ENCODE measurements at places on chromosomes 11 and 22.

GRCh38 chr11:43130616-43131015, 181.2 kb upstream of the API5 start:
- DNase-seq, result no peak

GRCh38 chr22:30217698-30218560, 28.6 kb downstream of the LIF start:
- DNase-seq, result no peak

- no peak for DNase-seq
Measured at GRCh38 chr11:132846075-132846474, 686.2 kb downstream of the OPCML start.

DNA sequence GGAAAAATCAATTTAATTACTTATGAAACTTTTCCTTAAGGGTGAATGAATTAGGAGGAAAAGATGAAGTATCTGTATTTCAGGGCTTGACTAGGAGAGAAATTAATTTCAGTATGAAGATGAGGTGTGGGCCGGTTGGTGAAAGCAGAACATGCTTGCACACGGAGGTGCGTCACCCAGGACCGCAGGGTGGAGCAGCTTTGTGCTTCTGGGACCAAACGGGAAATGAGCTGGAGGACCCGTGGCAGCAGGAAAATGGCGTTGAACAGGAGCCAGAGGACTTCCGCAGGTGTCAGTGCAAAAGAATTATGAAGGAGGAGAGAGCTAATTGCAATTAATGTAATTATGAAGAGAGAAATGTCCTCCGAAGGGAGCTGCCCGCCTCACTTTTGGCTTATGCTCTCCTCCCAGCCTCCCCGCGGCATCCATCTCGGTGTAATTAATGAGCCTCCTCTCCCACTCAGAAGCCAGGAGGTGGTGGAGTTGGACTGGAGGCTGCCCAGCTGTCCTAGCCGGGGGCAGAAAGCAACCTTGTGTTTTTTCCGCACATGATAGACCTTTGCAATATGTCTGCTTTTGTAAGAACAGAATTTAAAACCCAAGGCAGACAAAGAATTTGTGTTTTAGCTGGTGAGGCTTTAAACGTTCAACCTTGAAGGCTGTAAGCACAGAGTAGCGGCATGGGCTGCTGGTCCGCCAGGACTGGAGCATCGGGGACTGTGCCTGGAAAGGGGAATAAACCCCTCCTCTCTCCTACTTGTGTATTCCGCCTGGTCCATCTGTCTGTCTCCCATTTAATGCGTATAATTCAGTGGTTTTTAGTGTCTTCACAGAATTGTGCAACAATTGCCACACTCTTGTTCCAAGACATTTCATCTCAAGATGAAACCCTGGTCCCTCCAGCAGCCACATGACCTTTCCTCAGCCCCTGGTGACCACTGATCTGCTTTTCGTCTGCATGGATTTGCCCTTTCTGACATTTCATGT, 180.6 kb downstream of the TBC1D22A start:
- no peak for DNase-seq

DNA sequence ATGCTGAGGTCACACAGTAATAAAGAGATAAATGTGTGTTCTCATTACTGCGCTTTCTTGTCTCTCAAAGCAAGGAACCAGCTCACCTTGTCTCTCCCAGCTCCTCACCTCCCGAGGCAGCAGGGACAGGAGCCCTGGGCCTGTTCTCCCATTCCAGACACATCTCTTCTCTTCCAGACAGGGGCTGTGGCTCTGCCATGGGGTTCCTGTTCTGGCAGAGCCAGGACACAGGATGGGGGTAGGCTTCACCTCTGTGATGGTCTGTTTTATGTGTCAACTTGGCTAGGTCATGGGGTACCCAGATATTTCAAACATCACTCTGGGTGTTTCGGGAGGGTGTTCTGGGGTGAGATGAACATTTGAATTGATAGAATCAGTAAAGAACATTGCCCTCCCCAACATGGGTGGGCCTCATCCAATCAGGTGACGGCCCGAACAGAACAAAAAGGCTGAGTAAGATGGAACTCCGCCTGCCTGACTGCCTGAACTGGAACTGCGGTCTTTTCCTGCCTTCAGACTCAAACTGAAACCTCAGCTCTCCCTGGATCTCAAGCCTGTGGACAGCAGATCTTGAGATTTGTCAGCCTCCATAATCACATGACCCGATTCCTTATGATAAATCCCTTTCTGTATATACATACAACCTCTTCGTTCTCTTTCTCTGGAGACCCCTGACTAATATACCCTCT, 2.0 kb upstream of the VSIG10L2 start:
- DNase-seq, result no peak

GRCh38 chr11:125553357-125553756, 15.9 kb upstream of the EI24 start:
- no peak for DNase-seq

DNA sequence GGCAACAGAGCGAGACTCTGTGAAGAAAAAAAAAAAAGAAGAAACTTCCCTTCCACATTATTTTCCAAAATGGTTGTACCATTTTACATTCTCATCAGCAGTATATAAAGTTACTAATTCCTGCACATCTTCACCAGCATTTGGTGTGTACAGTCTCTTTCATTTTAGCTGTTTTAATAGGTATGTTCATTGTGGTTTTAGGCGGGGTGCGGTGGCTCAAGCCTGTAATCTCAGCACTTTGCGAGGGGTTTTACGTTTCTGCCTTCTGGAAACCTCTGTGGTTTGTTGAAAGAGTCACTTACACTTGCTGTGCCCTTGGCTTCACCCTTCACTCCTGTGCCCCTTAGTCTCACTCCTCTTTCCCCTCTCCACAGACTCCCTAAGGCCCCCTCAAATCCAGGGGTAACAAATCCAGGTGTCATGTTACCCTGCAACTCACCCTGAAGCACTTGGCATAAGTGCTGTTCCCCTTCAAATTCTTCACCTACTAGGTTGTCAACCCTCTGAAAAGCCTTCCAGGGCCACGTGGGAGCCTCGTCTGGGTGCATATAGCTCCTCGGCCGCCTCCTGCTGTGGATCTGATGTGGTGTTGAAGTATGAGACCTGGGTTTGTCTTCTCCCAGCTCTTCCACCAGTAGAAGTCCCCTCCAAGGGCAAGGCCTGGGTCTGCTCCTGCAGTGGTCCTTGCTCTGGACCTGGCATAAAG, 20.8 kb downstream of the TOB2 start:
- no peak for DNase-seq

DNA sequence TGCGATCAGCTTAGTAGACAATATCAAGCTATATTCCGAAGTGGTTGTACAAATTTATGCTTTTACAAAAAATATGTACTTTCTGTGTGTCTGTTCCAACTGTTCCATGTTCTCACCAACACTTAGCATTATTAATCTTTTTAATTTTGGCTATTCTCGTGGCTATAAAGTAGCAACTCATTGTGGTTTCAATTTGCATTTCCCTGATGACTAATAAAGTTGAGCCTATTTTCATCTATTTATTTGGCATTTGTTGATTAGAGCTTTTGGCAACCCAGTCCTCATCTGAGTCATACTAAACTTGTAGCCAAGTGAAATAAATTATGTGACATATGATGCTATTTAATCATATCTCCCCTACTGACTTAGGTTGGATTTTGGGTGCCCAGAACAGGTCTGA, 115.9 kb downstream of the FBXO7 start:
- no peak for DNase-seq

- no peak for DNase-seq
Measured at GRCh38 chr11:118341815-118342489, 553 bp downstream of the CD3D start.

GRCh38 chr22:49769691-49770546, 57.8 kb downstream of the BRD1 start:
- DNase-seq, result no peak

GRCh38 chr11:299081-299891, at the start of gene IFITM5:
IFITM5 (minus strand) TSS chr11:299526; CDS start chr11:299490, 36 bp downstream.
- DNase-seq, result no peak

DNA sequence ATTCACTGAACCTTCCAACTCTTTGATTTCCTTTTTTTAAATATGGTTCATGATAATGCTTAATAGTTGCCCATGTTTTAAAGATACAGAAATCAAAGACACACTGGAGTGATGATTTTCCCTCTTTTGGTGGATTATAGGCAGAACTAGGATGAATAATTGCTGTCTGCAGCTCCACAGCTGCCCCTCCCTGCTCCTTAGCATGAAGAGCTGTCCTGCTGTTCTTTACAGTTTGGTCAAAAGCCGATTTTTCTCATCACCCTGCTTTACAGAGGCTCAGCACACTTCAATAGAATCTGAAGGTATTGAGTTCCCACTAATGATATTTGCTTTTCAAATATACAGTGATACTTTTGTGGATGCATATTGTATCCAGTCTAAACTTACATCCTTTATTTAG, 202.6 kb downstream of the AASDHPPT start:
- DNase-seq, result no peak

DNA sequence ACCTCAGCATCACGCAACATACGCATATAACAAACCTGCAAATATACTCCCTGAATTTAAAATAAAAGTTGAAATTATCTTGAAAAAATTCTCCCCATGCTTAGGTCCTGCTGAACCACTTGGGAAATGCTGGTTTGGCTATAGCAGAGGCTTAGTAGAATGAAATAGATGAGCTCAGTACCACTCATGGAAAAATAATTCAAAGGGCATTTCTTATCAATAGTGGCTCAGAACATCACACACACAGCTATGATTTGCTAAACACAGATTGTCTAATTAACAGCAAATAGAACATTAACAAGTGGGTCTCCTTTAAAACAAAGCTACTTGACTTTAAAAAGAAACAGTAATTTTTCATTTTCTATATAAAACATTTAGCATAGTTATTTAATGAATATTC, 21.5 kb downstream of the ELMOD1 start:
- DNase-seq, result no peak

- DNase-seq, result no peak
Measured at GRCh38 chr11:105538588-105538987, 71.3 kb upstream of the GRIA4 start.

GRCh38 chr22:46003271-46004091, 26.5 kb upstream of the WNT7B start:
- no peak for DNase-seq

DNA sequence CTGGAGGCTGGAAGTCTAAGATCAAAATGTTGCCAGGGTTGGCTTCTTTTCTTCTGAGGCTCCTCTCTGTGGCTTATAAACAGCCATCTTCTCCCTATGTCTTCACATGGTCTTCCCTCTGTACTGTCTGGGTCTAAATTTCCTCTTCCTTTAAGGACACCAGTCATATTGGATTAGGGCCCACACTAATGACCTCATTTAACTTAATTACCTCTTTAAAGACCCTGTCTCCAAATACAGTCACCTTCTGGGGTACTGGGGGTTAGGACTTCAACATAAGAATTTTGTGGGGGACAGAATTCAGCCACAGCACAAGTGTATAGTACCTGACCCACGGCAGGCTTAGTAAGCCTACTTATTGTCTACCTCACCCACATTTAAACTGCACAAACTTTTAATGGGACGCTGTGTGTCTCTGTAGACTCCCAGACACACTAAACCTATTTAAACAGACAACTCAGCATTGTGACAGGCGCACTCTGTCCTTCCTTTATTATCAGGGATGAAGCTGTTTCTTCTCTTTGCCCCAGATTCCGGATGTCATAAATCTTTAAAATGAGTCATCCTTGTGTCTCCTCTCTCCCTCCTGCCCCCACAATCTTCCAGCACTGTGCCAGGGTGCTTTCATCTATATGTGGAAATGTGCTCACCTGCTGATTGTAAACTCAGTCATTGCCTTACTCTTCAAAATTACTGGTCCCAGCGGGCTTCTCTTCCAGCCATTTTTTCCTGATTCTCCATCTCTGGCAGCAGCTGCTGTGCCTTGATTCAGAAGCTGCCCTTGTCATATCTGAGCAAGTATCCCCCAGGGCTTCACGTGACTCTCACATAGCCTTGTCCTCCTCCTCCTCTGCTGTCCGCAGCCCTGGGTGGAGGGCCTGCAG, 5.4 kb upstream of the MAPK8IP1 start:
- no peak for DNase-seq

DNA sequence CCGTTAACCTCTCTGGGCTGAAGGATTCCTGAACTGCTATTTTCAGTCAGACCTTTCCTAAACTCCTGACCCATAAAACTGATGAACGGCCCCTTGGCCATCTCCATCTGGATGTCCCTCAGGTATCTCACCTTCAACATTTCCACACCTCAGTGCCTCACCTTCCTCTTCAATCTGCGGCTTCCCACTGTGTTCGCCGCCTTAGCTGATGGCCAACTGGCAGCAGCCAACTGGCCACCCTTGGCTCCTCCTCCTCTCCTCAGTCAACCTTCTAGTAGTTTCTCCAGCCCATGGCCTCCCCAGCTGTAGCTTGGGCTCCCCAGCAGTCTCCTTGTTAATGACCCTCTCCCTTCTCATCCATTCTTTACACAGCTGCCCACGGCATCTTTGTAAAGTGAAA, 55.0 kb upstream of the PHOX2A start:
- no peak for DNase-seq

DNA sequence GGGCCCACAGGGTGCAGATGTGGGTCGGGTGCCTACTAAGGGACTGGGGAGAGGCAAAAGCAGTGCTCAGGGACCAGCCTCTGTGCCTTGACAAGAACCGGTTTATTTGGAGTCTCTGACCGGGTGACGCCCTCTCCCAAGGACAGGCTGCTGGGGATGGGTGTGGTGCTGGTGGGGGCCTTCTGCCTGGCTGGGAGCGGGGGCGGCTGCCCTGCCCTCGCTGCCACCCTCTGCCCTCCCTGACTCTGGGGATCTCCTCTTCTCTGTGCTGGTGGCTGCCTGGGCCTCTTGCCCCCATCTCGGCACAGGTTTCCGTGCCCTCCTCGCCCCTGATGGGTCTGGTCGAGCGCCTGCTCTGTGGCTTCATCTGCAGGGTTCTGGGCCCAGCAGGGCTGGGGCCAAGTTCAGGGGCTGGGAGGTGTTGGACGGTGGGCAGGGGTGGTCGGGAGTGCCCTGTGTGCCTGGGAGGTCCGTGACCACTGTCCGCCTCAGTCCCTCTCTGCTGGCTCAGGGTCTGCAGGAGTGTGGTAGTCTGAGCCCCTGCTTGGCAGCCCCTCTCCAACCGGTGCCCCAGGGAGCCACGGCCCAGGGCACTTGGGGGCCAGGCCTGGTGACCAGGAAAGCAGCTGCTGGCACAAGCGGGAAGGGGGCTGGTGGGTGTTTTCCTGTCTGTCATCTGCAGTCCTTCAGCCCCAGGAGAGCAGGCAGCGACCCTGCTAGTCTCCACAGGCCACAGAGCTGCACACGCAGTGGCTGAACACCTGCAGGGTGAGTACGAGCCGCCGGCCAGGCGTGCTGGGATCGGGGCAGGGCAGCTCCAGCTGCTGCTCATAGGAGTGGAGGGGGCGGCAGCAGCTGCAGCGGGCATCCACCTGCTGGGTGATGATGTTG, 23.5 kb downstream of the MUC6 start:
- DNase-seq, result no peak

- DNase-seq, result no peak
Measured at GRCh38 chr11:1459219-1459575, 27.4 kb downstream of the MOB2 start.

- no peak for DNase-seq
Measured at GRCh38 chr11:115920841-115921480, 416.7 kb upstream of the CADM1 start.

GRCh38 chr11:46543564-46543963, 50.3 kb downstream of the AMBRA1 start:
- no peak for DNase-seq

- no peak for DNase-seq
Measured at GRCh38 chr22:27654546-27655445, 146.8 kb downstream of the MN1 start.

- no peak for DNase-seq
Measured at GRCh38 chr22:27775087-27775698, 26.4 kb downstream of the MN1 start.

Measured in sciatic nerve (tissue), 2 donors.